Fibroblast of skin of left quadriceps (primary cell): ENCODE measurements at places on chromosomes 3 and 15.

GRCh38 chr3:24446032-24446431 lies 48.6 kb downstream of the THRB start:
- no peak for DNase-seq

DNA sequence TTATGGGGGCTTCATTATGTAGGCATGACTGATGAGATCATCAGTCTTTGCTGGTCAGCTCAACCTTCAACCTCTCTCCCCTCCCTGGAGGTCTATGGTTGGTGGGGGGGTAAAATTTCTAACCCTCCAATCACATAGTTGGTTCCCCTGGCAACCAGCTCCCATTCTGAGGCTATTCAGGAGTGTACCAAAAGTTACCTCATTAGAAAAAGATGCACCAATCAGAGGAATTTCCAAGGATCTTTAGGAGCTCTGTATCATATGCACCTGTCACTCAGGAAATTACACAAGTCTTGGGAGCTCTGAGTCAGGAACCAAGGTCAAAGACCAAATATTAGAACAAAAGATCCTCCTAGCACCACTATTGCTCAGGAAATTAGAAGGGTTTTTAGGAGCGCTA lies 21.4 kb upstream of the LEO1 start:
- DNase-seq: no peak

DNA sequence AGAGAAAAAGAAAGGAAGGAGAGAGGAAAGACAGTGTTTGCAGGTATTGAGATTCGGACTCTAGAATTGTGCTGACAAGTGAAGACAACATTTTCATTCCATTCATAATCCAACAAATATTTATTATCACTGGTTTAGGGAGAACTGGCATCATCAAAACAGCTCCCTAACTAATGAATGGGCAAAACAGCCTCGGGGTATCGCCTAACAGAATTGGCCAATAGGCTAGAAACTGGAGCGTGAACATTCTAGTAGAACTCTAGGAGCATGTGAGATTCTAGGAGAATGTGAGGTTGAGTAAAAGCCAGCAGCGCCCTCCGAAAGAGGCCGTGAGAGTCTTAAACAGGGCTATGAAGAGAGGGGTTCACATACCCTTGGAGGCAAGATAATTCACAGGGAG lies 221.8 kb upstream of the WNT5A start:
- no peak for DNase-seq

DNA sequence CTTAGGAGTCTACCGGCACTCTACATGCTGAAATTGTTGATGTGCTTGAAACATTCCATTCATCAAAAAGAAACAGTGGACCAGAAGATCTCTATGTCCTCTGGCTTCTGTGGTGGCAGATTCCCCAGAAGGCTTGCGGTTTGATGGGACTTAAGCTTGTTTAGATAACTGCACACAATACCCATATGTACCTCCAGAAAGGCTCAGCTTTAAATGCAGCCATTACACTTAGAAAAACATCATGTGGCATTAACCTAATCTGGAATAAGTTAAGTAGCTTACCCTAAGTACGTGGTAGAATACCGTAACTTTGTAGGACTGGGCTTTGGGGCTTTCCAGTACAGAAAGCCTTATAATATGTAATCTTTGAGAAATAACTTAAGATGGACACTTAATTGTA lies 187.3 kb downstream of the RBMS3 start:
- DNase-seq: no peak
